H1 (cell line): ENCODE measurements at places on chromosomes 3 and 15.

GRCh38 chr3:33119891-33120290 is 6.1 kb downstream of the CRTAP start:
- DNase-seq, result no peak

GRCh38 chr3:186097663-186098451 is 11.0 kb downstream of the ETV5 start:
- DNase-seq, result peak; percentile 84

GRCh38 chr15:86620157-86620556 is 540.5 kb downstream of the AGBL1 start:
- no peak for DNase-seq

DNA sequence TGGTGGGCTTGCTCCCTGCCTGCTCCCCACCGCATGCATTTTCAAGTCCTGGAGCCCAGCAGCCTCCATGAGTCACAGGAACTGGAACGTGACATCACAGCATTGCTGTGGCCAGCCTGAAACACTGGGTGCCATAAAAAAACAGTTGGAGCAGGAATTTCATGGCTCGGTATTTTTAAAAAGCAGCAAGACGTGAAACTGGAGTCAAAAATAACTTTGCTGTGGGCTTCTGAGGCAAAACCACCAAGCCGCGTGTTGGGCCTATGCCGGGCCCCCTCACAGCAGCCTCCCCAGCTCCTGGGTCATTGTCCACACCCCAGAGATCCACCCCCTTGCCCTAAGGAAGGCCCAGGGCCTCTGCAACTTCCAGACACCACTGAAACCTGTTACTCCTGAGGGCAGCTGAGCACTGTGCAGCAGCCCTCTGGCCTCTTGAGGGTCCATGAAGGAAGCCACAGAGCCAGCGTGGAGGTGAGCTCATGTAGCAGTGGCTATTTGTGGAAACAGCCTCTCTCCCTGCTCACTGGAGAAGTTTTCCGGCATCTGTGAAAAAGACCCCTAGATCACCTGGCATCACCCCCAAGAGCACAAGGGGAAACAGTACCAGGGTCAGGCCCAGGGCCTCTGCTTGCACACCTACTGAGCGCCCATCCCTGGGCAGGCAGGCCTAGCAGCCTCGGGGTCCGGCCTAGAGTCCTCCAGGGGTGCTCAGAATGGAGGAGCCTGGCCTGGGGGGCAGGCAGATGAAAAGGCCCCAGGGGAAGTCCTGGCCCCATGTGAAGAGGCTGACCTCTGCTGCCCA is 34.0 kb upstream of the DUSP7 start:
- DNase-seq, result no peak

GRCh38 chr3:37582086-37582485 is 279.6 kb upstream of the CTDSPL start:
- DNase-seq, result no peak

DNA sequence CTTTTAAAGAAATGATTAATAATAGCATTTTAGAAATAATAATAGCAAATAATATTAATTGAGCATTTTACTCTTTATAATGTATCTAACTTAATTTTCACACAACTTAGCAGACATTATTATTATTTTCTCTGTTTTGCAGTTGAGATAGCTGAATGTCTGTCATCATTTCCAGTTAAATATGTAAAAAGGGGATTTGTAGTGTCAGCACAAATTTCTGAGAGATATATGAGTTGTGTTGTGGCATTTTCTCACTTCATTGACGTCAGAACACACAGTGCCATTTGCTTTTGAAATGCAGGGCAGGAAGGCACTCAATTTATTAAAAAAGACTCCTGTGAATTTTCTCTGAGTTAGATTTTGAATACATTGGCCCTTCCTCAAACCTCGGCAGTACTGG is 111.0 kb downstream of the GRM7 start:
- no peak for DNase-seq

- DNase-seq, result no peak
Measured at GRCh38 chr15:72358650-72359171, 17.1 kb downstream of the HEXA start.

- no peak for DNase-seq
Measured at GRCh38 chr3:3648988-3649679, 150.1 kb upstream of the LRRN1 start.

DNA sequence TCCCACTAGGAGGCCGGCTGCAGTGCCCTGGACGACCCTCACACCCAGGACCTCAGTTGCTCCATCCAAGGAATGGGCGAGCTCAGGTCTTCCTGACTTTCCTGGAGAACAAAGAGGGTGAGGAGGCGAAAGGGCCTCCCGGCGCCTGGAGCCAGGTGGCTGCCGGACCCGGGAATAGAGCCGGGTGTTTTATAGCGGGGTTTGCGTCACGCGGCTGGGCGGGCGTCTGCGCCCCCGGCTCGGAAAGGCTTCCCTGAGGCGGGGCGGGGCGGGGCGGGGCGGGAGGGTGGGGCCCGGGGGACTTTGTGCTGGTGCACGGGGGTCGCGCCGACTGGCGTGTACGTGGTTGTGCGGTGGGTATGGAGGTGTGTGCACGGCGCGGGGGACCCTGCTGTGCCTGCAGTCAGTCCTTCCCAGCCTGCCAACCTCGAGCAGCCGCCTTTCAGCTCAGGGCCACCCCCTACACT is 4.6 kb upstream of the PRKCD start:
- DNase-seq, result no peak

DNA sequence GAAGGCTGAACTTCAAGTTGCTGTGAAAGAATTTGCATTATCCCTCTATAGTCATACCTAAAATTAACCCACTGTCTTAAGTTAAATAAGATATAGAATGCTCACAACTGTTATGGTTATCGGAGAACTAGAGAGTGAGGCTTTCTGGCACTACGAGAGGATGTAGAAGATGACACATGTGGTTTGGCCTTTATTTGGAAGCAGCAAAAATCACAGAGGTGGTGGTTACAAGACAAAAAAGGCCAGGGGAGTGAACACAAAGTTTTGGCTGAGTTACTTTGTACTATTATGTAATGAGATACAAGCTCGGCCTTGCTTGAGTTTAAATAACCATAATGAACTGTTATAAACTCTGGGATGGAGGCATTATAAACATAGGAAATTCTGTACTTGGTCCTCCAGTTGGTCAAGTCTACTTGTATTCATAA is 78.3 kb upstream of the ICE2 start:
- DNase-seq, result no peak

GRCh38 chr15:65766422-65767263 is 25.4 kb downstream of the DENND4A start:
- DNase-seq, result no peak

DNA sequence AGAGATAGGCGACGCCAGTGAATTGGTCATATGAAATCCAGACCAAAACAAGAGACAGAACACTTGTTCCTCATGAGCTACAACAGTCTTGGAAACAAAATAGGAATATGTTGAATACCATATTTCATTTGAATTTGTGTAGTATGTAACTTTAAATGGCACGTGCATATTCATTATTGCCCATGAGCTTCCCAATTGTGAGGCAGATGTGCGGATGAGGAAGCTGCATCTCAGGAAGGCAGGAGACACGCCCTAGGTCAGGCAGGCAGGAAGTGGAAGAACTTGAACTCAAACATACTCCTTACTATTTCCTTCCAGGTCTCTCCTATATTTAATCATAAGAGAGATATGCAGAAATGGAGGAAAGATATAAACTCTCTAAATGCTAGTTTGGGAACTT is 106.8 kb upstream of the SLC2A2 start:
- DNase-seq, result no peak

DNA sequence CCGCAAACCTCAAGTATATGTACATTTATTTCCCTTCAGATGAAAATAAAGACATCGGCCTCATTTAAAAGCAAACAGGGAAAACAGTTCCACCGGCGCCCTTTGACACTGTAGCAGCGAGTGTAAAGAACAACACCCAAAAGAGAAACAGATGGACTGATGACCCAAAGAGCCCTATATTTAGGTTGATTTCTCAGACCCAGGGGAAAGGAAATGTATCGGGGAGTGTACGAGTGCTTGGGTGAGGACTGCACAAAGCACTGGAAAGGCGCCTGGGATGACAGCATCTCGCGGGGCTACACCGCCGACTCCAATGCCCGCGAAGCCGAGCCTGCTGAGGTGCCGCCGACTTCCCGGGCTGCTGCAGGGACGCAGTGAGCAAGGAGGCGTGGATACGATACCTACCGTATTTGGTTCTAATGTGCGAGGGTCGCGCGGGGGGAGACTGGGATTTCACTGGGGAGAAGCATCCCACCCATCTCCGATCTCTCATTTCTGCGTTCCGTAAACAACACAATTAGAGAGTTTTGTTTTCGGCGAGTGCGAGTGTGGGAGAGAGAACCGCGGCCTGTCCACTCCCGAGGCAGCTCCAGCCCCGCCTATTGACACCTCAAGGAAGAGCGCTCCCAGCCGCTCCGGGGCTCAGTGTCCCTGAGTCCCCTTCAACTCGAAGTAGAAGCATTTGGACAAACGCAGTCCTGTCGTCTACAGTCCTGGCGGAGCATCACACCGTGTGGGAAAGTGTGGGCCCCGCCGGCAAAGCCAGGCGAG is 2.0 kb downstream of the MECOM start:
- no peak for DNase-seq

- DNase-seq, result no peak
Measured at GRCh38 chr15:29208352-29208751, 61.3 kb downstream of the NSMCE3 start.

GRCh38 chr3:71962561-71963240 is 177.8 kb upstream of the PROK2 start:
- no peak for DNase-seq

GRCh38 chr15:37252530-37252929 is 152.2 kb upstream of the MEIS2 start:
- no peak for DNase-seq

DNA sequence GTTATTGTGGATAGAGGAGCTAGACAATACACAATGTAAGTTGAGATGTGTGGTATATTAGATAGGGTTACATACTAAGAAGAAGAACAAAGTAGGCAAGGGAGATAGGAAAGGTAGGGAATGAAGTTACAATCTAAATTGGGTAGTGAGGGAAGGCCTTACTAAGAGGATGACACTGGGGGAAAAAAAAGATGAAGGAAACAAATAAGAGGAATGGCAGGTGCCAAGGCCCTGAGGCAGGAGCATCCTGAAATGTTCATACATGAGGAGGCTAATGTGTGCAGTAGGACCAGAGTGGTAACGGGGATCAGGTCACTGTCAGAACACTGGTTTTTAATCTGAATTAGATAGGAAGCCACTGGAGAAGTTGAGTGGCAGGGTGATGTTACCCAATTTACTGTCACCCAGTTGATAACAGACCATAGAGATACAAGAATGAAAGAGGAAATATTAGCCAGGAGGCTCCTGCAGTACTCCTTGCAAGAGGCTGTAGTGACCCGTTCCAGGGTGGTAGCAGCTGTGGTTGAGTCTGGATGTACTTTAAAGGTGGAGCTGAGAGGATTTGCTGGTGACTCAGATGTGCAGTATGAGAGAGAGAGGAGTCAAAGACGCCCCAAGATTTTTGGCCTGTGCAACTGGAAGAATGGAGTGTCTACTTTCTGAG is 14.4 kb downstream of the RTP1 start:
- no peak for DNase-seq

DNA sequence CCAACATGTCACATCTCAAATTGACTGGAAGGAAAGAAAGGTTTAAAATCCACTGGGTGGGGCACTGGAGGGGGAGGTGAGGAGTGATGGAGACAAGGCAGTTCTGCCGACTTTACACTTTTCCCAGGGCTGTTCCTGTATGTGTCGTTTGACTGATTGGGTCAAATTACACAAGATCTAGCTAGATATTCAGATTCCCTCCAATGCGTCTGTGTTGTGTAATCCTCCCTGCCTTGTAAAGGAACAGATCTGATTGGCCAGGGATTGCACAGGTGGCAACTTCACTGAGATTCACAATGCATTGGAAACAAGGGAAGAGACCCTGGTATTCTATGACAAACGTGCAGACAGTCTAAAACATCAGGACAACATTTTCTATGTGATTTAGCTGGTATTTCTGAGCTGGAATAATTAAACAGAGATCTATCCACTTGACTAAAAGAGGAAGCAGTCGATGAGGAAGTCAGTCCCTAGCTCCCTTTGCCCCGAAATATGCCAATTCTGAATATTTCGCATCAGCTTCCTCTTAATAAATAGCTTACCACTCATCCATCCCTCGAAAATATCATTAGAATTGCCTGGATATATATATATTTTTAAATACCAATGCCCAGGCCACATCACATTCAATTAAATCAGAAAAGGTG is 312.9 kb downstream of the RORA start:
- DNase-seq, result no peak

DNA sequence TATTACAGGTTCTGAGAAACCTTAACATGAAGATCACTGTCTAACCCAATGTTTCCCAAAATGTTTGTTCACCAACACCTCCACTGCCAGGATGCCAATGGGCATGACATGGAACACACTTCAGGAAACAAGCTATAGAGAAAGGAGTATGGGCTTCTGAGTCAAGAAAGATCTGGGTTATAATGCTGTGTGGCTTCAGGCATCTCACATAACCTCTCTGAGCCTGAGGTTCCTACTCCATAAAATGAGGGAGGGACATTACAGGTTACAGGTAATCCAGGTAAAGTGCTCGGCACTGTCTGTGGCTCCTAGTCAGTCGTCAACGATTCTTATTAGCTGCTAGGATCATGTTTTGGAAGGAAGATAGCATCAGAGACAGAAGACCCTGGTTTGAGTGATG is 126.4 kb upstream of the SMAD3 start:
- no peak for DNase-seq

GRCh38 chr15:55741833-55742497 is 987 bp downstream of the PRTG start:
- DNase-seq, result peak; percentile 60

- DNase-seq, result peak; percentile 85
Measured at GRCh38 chr15:83207660-83208366, at the start of gene HDGFL3. Gene HDGFL3, minus strand, starts transcription at chr15:83207823. Its CDS starts 409 bp downstream, at chr15:83207414.

DNA sequence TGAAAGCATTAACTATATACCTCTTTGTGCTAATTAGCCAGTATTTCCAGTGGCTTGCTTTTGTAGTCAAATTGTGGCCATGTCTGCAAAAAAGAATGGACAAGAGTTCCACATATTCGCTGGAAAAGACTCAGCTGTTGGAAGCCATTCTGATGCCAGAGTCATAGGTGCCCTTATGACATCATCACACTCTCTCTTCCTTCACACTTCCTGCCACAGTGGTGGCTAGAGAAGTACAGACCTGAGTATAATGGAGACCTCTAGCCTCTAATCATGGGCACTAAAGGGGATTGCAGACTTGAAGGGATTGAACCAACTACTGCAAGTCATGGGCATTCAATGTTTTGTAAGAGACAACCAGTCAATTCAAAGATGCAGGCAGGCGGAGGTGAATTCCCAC is 38.3 kb upstream of the IQCF6 start:
- no peak for DNase-seq

DNA sequence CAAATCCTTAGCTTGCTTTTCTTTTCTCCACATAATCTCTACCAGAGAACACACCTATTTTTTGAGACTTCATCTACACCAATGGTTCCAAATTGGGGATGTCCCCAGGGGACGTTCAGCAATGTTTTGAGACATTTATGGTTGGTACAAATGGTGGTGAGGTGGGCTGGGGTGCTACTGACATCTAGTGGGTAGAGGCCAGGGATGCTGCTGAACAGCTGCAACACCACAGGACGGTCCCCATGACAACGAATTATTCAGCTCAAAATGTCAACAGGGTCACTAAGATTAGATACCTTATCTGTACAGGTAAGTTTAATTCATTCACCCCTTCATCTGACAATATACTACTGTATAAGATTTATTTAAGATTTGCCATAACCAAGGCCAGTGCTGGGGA is 14.4 kb downstream of the GK5 start:
- DNase-seq, result no peak

- no peak for DNase-seq
Measured at GRCh38 chr3:58041826-58042324, 33.7 kb downstream of the FLNB start.

GRCh38 chr15:23401627-23402026 is 45.4 kb downstream of the GOLGA6L2 start:
- no peak for DNase-seq

GRCh38 chr3:16601537-16602005 is 3.7 kb downstream of the DAZL start:
- DNase-seq, result no peak
